Small intestine (tissue), 16 donors: ENCODE measurements at places on chromosomes 7 and 10.

GRCh38 chr10:33143160-33143728 lies 185.2 kb upstream of the ITGB1 start:
- DNase-seq = no peak

- no peak for DNase-seq
Measured at GRCh38 chr10:2938869-2939268, 128.5 kb upstream of the PFKP start.

DNA sequence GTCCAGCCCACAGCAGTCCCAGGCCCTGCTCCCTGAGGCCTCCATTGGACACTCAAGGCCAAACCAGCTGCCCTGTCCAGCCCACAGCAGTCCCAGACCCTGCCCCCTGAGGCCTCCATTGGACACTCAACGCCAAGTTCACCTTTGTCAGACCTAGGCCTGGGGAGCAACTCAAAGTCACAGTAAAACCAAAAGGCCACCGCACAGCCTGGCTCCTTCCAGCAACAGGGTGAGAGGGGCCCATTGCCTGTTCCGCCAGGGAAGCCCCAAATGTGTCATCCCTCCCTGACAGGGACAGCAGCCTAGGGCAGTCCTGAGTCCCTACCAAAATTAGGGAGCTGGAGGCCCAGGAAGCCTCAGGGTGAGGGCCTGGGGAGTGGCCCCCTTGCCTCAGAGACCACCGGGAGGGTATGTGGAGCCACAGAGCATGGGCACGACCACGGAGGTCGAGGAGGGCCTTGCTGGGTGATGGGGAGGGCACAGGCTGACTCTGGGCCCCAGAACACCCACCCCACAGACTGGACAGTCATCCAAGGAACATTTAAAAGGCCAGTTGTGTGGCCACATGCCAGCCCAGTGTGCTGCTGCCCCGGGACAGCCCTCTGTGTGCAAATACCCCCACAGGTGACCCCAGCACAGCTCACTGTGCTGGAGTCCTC lies 66.5 kb upstream of the PPP2R2D start:
- no peak for DNase-seq

- no peak for DNase-seq
Measured at GRCh38 chr10:132977807-132978206, 35.4 kb upstream of the CFAP46 start.

DNA sequence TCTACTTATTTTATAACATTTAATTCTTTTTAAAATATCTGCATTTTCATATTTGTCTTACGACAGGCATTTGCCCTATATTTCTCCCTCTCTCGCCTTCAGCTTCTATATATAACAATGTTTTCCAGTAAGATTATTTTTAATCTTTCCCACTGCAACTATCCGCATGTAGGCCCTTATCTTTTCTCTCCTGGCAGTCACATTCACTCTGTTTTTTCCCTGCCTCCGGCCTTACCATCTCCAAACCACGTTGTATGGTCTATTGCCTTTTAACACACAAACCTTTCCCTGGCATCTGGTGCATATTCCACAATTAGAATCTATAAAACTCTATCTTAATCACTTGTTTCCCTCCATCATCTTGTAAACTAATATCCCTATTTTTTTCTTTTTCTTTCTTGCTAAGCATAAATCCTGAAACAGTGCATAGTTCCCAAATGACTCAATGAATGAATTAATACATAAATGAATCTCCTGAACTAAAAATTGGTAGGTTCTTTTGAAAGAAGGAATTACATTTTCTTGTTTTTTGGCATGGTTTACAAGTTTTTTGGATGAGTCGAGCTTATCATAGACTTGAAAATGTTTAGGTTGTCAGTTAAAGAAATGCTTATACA lies 173.2 kb downstream of the SEMA3A start:
- DNase-seq = no peak

DNA sequence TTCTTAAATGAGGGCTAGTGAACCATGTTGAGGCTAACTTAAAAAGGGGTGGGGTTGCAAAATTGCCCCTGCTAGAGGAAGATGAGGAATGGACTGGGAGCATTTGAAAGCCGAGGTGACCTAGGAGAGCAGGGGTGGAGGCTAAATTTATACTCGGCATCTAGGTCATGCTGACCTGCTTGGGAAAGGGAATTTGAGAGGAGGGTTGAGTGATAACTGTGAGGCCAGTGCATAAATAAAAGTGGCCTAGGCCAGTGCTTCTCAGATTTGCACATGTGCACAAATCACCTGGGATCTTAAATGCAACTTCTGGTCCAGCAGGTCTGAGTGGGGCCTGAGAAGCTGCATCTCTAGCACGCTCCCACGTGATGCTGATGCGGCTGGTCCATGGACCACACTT lies 70.4 kb downstream of the CDK1 start:
- DNase-seq = no peak

DNA sequence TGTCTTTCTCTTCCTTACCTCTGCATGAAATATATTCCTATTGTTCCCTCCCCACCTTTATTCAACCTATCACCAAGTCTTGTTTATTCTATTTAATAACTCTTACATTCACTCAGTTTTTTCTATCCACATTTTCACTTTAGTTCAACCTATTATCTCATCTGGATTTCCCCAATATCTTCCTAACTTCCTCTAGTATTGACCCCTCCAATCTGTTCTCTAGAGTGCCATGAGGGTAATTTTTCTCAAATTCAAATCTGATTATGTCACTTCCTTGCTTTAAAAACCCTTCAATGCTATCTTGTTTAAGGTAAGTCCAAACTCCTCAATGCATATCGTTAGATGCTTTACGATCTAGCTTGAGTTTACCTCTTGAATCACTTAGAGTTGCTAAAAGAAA lies 86.5 kb downstream of the SDHAF3 start:
- DNase-seq = no peak

GRCh38 chr7:36571190-36571560 lies 153.1 kb downstream of the AOAH start:
- no peak for DNase-seq

DNA sequence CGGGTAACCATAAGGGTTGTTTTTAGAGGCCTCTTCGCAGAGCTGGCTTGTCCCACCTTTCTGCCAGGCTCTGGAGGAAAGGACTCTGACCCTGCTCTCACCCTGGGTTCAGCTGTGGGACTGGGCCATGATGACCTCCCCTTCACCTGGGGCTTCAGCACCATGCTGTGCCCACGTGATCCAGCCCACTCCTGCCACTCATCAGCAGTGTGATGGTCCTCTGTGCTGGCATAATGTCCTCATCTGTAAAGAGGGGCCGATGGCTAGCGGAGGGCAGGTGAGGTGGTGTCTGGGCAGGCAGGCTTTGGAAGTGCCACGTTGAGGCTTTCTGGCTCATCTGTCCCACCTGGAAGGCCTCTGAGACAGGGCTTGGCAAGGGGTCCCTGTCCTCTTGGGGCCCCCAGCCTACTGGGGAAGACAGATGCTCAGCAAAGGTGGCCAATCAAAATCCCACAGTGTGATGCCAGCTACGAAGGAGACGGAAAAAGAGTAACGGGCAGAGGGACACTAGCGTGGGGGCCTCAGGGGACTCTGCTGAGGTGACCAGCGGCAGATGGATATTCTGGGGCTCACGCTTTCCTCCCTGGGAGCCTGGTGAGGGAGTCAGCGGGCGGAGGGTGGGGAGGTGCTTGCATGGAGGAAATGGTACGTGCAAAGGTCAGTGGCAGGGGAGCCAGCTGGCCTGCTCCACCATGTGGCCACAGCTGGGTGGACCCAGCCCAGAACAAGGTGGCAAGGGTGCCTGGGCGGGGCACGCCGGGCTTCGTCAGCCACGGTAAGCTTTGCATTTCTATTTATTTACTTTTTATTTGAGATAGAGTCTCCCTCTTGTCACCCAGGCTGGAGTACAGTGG lies 5.4 kb downstream of the LRWD1 start:
- DNase-seq = peak; percentile 40

DNA sequence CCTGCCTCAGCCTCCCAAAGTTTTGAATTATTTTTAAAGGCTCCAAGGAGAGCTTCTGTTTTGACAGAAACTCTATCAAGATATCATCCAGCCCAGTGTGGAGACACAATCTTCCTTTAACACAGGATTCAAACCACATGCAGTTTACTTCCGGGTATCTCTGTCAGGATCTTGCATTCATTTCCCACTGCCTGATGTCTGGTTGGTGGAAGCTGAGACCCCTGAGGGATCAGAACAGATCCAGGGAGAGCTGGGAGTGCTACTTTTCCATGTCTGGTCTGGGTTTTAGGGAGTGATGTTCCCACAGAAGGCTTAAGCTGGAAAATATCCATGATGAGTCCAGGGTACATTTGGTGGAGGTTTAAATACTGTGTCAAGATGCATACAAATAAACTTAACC lies 16.7 kb downstream of the PTPRE start:
- DNase-seq = no peak

- DNase-seq = no peak
Measured at GRCh38 chr7:42238709-42239366, 1.8 kb upstream of the GLI3 start.

DNA sequence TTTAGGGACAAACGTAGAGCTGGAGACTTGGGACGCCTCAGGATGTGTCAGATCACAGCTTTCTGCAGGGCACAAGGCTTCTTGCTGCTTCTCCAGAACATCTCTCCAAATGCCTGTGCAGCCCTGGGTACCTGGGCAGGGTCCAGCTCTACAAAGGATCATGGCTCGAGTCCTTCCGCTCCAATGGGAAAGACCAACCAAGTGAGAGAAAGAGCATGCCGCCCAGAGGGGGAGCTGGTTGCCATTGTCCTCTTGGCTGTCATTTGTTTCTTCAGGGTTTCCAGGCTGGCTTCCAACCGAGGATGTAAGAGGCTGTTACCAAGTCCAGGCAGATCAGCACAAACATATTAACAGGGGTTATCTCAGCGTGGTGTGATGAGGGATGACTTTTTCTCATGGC lies 5.6 kb upstream of the LEP start:
- no peak for DNase-seq
